Natural killer cell (primary cell): ENCODE measurements at places on chromosomes 2 and 18. TPM values are rescaled to one million over a fixed set of nuclear protein-coding genes. Genes with fewer than 3 reads are reported as not detected.

The RESP18 gene
- total RNA-seq = not detected

The CENPA gene
- total RNA-seq = 0.50 TPM

The DDX18 gene
- total RNA-seq = 68.6 TPM

The SLC11A1 gene
- total RNA-seq = 35.5 TPM

The RBKS gene
- total RNA-seq = 20.9 TPM

The NPAS2 gene
- not detected for total RNA-seq

The CYP27C1 gene
- not detected for total RNA-seq

The GKN2 gene
- total RNA-seq = not detected

- DNase-seq = no peak
- H3K27ac ChIP-seq = no peak overlapping the region
- peaks cover 43% of the 10 kb centered on the region for H3K27me3 ChIP-seq
- H3K4me3 ChIP-seq = no peak overlapping the region
- H3K4me1 ChIP-seq = peaks cover 27% of the 10 kb centered on the region
These were observed 2.8 kb upstream of the CYS1 start for GRCh38 chr2:10083046-10083445.

DNA sequence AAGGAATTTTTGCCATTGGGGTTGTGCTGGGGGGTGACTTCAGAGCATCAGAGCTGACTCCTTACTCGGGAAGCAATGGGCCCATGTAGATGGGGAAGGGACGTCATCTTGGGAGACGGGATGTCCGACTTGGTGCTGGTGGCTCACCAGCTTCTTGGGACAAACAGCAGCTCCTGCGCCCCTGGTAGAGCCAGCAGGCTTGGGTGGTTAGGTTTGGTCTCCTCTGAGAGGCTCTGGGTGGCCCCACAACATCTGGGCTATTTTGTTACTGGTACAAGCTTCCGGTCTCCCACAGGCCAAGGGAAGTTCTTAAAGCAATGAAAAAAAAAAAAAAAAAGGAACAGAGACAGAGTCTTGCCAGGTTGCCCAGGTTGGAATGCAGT is 1.8 kb downstream of the NGEF start:
- H3K4me1 ChIP-seq = no peaks in the 10 kb centered on the region
- no peaks in the 10 kb centered on the region for H3K27me3 ChIP-seq
- H3K27ac ChIP-seq = no peak overlapping the region
- no peak for DNase-seq

- H3K4me1 ChIP-seq = no peaks in the 10 kb centered on the region
- no peaks in the 10 kb centered on the region for H3K36me3 ChIP-seq
- no peaks in the 10 kb centered on the region for H3K27me3 ChIP-seq
- no peak overlapping the region for H3K4me3 ChIP-seq
- no peak overlapping the region for H3K27ac ChIP-seq
- no peak for DNase-seq
These were observed 394.3 kb upstream of the CHST9 start for GRCh38 chr18:27579364-27579763.

DNA sequence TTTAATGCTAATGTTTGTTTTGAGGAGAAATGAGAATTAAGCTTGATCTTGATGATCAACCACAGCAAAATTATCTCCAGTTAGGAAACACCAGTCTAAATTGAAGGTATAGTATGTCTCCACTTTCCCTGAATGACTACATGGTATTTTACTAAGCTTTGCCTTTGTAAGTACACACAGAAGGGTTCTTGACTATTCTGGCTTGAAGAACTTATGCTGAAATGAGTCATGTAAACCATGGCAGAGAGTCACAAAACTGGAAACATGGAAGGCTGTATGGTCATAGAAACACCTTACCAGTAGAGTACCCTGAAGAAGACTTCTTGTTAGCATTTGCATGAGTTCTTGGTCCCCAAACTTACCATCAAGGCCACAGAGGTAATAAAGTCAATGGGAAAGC is 250.5 kb downstream of the SLC8A1 start:
- H3K4me3 ChIP-seq = no peak overlapping the region
- H3K27ac ChIP-seq = no peak overlapping the region
- no peaks in the 10 kb centered on the region for H3K27me3 ChIP-seq
- no peaks in the 10 kb centered on the region for H3K36me3 ChIP-seq
- no peaks in the 10 kb centered on the region for H3K4me1 ChIP-seq

GRCh38 chr18:44727291-44727690 is 46.6 kb downstream of the SETBP1 start:
- H3K27me3 ChIP-seq = no peaks in the 10 kb centered on the region
- no peak overlapping the region for H3K4me3 ChIP-seq
- DNase-seq = no peak
- peaks cover 70% of the 10 kb centered on the region for H3K4me1 ChIP-seq
- no peaks in the 10 kb centered on the region for H3K36me3 ChIP-seq
- no peak overlapping the region for H3K27ac ChIP-seq

GRCh38 chr2:193690572-193690971 is 1495.8 kb upstream of the TMEFF2 start:
- H3K4me1 ChIP-seq = peaks cover 3% of the 10 kb centered on the region
- DNase-seq = no peak
- H3K27ac ChIP-seq = no peak overlapping the region
- no peaks in the 10 kb centered on the region for H3K36me3 ChIP-seq
- no peaks in the 10 kb centered on the region for H3K27me3 ChIP-seq

- H3K27ac ChIP-seq = no peak overlapping the region
- peaks cover 3% of the 10 kb centered on the region for H3K4me1 ChIP-seq
- no peaks in the 10 kb centered on the region for H3K27me3 ChIP-seq
- peaks cover 10% of the 10 kb centered on the region for H3K36me3 ChIP-seq
- DNase-seq = no peak
These were observed 80.4 kb upstream of the CD226 start for GRCh38 chr18:70028084-70028483.

GRCh38 chr18:9711361-9712129 is 3.4 kb downstream of the RAB31 start:
- peaks cover 44% of the 10 kb centered on the region for H3K4me1 ChIP-seq
- H3K27me3 ChIP-seq = peaks cover 17% of the 10 kb centered on the region
- peak overlapping the region; percentile 48 for H3K27ac ChIP-seq
- no peak for DNase-seq

DNA sequence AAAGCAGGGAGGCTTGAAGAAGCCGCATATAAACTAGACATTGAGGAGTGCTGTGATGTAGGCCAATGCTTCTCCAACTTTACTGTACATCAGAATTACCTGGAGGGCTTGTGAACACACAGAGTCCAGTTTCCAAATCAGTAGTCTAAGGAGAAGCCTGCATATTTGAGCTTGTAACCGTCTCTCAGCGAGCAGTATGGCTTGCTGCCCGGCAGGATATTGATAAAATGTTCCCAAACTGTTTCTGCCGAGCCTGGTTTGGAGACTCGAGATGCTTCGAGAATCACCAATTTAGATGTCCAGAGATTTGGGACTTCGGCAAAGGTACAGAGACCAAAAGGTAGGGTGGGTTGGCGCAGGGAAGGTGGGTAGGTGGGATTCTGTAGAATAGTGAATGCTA is 11.0 kb upstream of the RAB31 start:
- no peaks in the 10 kb centered on the region for H3K27me3 ChIP-seq
- H3K4me3 ChIP-seq = no peak overlapping the region
- no peak for DNase-seq
- no peak overlapping the region for H3K27ac ChIP-seq
- no peaks in the 10 kb centered on the region for H3K36me3 ChIP-seq
- peaks cover 20% of the 10 kb centered on the region for H3K4me1 ChIP-seq

GRCh38 chr2:1636791-1637415 is 107.4 kb downstream of the PXDN start:
- H3K27ac ChIP-seq = no peak overlapping the region
- H3K36me3 ChIP-seq = no peaks in the 10 kb centered on the region
- no peaks in the 10 kb centered on the region for H3K27me3 ChIP-seq
- no peak for DNase-seq
- H3K4me3 ChIP-seq = no peak overlapping the region

DNA sequence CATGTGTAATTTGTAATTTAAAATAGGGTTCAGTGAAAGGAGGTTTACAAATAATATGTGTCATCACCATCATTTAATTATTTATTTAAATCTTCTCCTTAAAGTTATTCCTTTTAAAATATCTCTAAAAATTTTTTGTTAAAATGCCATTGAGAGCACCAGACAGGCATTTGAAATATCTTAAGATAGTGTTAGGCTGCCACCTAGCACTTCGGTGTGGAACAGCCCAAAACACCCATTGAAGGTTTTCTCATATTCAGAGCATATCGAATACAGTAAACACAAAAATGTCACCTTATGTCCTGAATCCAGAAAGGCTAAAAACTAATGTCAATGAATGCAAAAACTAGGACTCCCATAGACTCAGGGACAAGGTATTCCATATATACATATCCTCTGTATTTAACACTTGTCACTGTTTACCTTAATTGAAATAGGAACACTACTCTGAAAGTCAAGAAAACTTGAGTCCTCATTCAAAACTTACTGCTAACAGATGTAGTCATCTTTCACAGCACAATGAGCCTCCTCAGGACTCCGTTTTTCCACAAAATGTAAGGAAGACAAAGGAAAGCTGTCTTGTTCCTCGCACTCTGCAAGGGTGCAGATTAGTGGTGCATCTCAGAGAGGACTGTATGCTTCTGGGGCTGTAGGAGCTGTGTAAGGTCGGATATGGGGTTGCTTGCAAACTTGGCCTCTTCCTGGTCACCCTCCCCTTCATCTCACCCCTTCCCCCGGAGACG is 329.5 kb downstream of the PAX3 start:
- H3K27ac ChIP-seq = no peak overlapping the region
- H3K4me3 ChIP-seq = no peak overlapping the region
- H3K4me1 ChIP-seq = no peaks in the 10 kb centered on the region
- H3K27me3 ChIP-seq = no peaks in the 10 kb centered on the region
- no peaks in the 10 kb centered on the region for H3K36me3 ChIP-seq
- DNase-seq = peak; percentile 32

DNA sequence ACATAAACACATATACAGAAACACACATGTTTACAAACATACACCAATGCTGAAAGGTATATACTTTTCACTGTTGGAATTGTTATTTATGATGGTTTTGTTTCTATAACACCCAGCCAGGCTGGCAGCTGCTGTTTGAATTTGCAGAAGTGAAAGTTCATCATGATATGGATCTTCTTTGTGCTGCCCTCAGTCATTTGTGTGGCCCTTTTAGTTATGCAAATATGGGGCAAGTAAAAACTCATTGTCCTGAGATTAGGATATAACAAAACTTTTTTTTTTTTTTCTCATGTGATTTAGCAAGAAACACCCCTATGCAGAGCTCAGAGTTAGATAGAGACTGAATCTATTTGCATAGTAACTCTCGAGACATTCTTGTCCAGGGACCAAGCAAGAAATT is 714.1 kb downstream of the KCNJ3 start:
- no peaks in the 10 kb centered on the region for H3K4me1 ChIP-seq
- H3K27ac ChIP-seq = no peak overlapping the region
- no peak overlapping the region for H3K4me3 ChIP-seq
- no peak for DNase-seq
- H3K27me3 ChIP-seq = no peaks in the 10 kb centered on the region

DNA sequence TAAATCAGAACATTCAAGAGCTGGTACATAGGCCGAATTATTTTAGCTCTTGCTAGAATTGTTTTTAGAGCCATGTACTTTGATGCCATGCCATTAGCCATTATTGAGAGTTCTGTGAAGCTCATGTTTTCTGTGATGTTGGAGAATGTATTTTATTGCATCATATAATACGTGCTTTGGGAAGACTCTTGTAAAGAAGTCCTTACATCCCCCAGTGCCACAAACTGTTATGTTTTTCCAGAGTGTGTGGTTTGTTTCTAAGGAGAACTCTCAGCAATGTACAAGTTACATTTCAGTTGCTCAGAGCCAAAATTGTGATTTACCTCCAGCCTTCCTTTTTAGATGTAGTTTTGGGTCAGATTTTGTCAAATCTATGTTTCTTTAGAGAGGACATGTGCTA is 148.6 kb downstream of the HAUS1 start:
- no peak overlapping the region for H3K4me3 ChIP-seq
- no peak overlapping the region for H3K27ac ChIP-seq
- H3K36me3 ChIP-seq = peaks cover 14% of the 10 kb centered on the region
- no peaks in the 10 kb centered on the region for H3K27me3 ChIP-seq
- H3K4me1 ChIP-seq = peaks cover 17% of the 10 kb centered on the region
- no peak for DNase-seq

DNA sequence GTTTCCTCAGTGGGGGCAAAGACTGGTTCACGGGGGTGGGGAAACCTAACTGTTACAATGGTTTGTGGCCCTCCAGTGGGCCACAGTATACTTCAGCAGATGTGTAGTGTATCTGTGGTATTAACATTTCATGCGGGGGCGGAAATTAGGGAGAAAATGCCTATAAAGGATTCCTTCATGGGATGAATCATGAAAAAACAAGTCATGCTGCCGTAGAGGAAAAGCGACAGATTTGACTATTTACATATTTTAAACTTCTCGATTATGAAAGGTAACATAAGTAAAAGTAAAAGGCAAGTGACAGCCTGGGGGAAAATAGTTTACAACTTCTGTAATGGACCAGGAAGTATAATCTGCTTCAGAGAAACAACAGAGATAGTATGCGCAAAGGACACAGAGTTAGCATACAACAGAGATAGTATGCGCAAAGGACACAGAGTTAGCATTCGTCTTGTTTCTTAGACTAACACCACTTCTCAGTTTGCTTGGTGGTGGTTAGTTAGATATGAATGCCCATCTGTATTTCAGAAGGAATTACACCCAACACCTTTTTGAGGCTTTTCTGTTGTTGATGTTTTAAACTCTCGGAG is 41.1 kb downstream of the MRPS9 start:
- H3K27me3 ChIP-seq = no peaks in the 10 kb centered on the region
- peaks cover 5% of the 10 kb centered on the region for H3K36me3 ChIP-seq
- peaks cover 10% of the 10 kb centered on the region for H3K4me1 ChIP-seq
- no peak for DNase-seq
- H3K27ac ChIP-seq = no peak overlapping the region

GRCh38 chr2:157246765-157247407 is 10.6 kb upstream of the GALNT5 start:
- H3K27ac ChIP-seq = no peak overlapping the region
- no peak overlapping the region for H3K4me3 ChIP-seq
- no peaks in the 10 kb centered on the region for H3K36me3 ChIP-seq
- no peak for DNase-seq
